AG10803 (cell line): ENCODE measurements at places on chromosomes 4 and X.

- DNase-seq: no peak
These were observed 116.4 kb upstream of the LSM6 start for GRCh38 chr4:146059151-146059550.

DNA sequence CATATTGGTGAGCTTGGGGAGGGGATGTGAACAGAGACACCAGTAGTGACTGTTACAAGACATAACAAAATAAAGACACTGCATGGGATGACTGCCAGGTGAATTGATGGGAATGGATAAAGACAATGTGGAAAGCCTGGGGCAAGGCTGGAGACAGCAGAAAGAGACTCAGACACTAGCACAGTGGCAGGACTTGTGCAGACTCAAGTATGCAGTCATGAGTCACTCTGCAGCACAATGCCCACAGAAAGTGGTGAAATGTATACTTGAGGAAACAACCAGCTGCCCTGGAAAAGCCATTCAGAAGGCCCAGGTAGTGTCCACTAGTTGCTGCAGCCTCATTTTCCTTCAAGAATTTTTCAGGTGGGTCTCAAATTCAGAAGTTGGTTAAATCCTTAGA is 452.3 kb downstream of the MID1IP1 start:
- DNase-seq: peak; percentile 21

GRCh38 chr4:22385611-22386011 is 130.3 kb downstream of the ADGRA3 start:
- DNase-seq: peak; percentile 41

GRCh38 chrX:74925225-74926088 is at the start of gene NEXMIF:
TSS of gene NEXMIF (minus strand) at chrX:74925452.
- peak; percentile 9 for DNase-seq

GRCh38 chrX:152725409-152725808 is 8.1 kb downstream of the CSAG1 start:
- DNase-seq: no peak

GRCh38 chr4:102525504-102525903 is 24.3 kb downstream of the NFKB1 start:
- no peak for DNase-seq

- DNase-seq: no peak
These were observed 92.9 kb upstream of the WDR44 start for GRCh38 chrX:118252967-118253366.

GRCh38 chr4:16032396-16032770 is 51.4 kb downstream of the PROM1 start:
- DNase-seq: no peak

- no peak for DNase-seq
These were observed 10.2 kb upstream of the MAGEB10 start for GRCh38 chrX:27797575-27797974.

DNA sequence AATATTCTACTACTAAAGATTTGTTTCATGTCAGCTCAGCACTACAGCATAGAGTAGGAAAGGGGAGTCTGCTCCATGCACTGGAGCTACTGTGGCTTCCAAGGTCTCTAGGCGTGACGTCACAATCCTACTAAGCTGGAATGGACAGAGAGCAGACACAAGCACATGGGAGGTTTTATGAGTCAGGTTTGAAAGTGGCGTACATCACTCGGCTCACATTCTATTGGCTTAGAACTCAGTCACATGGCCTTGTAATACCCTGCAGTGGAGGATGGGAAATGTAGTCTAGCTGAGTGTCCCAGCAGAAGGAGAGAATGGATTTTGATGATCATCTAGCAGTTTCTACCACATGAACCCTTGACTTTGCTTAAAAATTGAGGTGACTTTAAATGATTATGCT is 624.8 kb upstream of the ATOH1 start:
- DNase-seq: no peak

- no peak for DNase-seq
These were observed 295.9 kb downstream of the SMARCA1 start for GRCh38 chrX:129227366-129227765.

- DNase-seq: no peak
These were observed 55.5 kb upstream of the CLCN4 start for GRCh38 chrX:10101269-10101668.

DNA sequence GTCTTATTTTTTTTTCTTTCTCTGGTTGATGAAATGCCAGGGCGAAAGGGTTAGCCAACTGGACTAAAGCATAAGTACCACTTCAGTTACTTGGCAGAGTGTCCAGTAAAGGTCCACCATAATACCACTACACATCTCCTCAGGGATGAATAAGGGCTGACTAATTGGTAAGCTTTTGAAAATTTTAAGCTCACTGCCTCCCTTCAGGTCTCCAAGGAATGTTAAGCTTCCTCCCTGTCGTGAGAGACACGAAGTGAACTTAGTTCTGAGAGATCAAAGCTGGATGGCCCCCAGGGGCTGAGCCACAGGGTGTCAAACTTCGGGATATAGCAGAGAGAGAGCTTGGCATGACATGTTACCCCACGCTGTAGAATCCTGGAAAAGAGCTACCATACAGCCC is 111.4 kb downstream of the VSIG4 start:
- DNase-seq: no peak

DNA sequence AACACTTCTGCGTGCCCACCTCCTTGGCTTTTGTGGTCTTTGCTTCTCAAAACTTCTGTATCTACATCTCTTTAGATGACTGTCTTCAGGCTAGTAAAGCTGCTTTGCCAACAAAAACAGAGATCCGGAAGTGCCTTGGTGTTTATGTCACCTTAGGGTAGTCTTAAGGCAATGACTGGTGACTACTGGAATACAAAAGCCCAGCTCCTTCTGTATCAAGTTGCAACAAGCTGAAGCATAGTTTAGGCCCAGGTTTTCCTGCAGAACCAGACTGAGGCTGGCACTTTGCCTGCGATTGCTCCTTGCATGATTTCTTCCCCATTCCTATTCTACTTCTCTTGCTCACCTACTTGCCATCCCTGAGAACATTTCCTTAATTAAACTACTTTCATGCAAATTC is 333.8 kb downstream of the DMD start:
- no peak for DNase-seq
